ENCODE measurements at places on chromosomes 11 and 22. TPM values are rescaled to one million over a fixed set of nuclear protein-coding genes. Genes with fewer than 3 reads are reported as not detected.

- no peaks in the 10 kb centered on the region for H3K27me3 ChIP-seq
- DNase-seq, result no peak
- no peak overlapping the region for H3K4me3 ChIP-seq
- H3K36me3 ChIP-seq, result peaks cover 17% of the 10 kb centered on the region
Observed at GRCh38 chr22:29816539-29816938, 21.5 kb downstream of the ASCC2 start.

GRCh38 chr11:113926273-113927197 lies 21.9 kb downstream of the HTR3B start:
- H3K27me3 ChIP-seq, result peaks cover 9% of the 10 kb centered on the region
- no peaks in the 10 kb centered on the region for H3K4me1 ChIP-seq
- peak overlapping the region; percentile 82 for H3K4me3 ChIP-seq
- DNase-seq, result no peak
- no peak overlapping the region for H3K27ac ChIP-seq
- no peaks in the 10 kb centered on the region for H3K36me3 ChIP-seq

DNA sequence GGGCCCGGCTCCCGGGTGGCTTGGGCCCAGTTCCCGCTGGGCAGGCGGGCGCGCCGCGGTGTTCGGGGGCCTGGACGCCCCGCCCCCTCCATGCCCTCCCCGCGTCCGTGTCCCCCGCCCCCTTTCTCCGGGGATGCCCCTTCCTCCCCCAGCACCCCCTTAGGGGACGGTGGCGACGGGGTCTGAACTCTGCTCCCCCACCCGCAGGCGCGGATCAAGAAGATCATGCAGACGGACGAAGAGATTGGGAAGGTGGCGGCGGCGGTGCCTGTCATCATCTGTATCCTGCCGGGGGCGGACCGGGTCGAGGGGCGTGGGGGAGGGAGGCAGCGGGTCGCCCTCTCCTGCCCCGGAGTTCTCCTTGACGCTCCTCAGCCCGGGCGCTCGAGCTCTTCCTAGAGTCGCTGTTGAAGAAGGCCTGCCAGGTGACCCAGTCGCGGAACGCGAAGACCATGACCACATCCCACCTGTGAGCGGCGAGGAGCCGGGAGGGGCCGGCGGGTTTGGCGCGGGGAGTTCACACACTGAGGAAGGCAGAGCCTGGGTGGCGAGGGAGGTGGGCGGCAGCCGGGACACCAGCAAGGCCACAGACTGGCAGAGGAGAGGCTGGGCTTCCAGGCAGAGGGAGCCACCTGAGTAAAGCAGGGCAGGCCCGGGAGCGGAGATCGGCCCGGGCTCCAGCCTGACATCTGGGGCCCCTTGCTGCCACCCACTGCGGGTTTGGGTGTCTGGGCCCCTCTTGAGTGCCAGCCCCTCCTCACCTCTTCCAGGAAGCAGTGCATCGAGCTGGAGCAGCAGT lies 546 bp downstream of the DRAP1 start:
- H3K27me3 ChIP-seq, result no peaks in the 10 kb centered on the region
- H3K4me3 ChIP-seq, result peak overlapping the region; percentile 91
- no peaks in the 10 kb centered on the region for H3K36me3 ChIP-seq
- DNase-seq, result no peak
- peak overlapping the region; percentile 42 for H3K27ac ChIP-seq
- H3K4me1 ChIP-seq, result peaks cover 52% of the 10 kb centered on the region

Gene RASGRP2
- 429 TPM for polyA plus RNA-seq

All from naive B cell (primary cell).